CD4-positive, alpha-beta T cell treated with Interleukin-15 for 4 hours (primary cell): ENCODE measurements at places on chromosomes 3 and 15.

- DNase-seq = no peak
Observed at GRCh38 chr15:91072161-91072560, 27.9 kb upstream of the SV2B start.

GRCh38 chr3:18402239-18402799, 22.8 kb downstream of the SATB1 start:
- DNase-seq = no peak

- no peak for DNase-seq
Observed at GRCh38 chr3:46672349-46672695, 21.2 kb downstream of the ALS2CL start.

DNA sequence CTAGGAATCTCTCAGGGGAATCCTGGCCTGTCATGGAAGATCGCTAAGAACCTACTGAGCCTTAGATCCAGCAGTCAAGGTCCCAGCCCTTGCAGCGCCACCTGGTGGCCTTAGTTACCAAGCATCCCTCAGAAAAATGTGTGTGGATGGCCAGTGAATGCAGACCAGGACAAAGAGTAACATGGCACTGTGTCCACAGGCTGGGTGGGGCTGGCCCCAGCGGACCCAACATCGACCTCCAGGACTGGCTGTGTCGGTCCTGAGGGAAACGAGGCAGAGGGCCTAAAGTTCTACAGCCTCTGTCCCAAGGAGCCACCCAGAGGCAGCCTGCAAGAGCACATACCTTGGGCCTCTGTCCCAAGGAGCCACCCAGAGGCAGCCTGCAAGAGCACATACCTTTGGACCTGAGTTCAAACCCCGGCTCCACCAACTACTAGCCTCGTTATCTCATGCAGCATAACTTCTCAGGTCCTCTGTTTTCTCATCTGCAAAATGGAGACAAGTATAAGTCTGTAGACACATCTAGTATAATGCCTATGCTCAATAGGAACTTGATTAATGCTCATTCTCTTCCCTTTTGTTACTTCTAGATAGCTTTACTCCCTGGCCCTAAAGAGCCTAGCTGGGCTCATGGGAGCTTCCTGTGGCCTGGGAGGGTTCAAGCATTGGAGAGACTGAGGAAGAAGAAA, 57.5 kb upstream of the HERC1 start:
- peak; percentile 72 for DNase-seq

DNA sequence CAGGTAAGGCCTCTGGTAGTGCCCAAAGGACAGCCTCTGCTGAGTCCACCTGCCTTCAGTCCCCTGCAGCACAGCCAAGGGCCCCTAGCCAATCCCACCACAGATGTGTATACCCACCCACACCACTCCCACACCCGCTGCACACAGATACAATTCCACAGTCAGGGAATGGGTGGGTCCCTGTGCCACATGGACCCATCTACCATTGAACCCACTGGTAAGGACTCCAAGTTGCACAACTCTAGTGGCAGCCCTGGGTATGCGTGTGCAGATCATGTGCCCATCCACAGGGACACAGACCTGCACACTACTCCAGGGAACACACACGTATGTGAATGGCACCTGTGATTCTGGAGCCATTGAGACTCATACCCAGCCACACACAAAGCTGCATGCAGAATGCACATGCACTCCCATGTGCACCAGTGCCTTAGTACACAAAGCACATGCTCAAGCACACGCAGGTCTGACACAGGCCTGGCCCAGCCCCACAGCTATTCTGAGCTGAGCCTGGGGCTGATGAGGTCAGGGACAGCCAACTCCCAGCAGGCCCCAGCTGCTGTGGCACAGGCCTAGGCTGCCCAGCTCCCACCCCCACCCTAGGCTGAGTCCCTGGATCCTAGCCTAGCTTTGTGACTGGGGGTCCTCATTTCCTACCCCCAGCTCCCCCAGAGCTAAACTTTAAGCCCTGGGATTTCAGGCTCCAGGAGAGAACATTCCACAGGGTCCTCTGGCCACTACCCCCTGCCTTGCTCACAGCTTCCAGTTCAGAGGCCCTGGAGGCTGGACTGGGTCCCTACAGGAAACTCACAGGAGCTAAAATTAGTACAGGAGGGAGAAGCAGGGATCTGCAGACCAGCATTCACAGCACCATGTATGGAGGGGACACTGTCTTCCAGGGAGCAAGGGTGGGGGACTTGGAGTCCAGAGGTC, 2.7 kb upstream of the ALS2CL start:
- no peak for DNase-seq

DNA sequence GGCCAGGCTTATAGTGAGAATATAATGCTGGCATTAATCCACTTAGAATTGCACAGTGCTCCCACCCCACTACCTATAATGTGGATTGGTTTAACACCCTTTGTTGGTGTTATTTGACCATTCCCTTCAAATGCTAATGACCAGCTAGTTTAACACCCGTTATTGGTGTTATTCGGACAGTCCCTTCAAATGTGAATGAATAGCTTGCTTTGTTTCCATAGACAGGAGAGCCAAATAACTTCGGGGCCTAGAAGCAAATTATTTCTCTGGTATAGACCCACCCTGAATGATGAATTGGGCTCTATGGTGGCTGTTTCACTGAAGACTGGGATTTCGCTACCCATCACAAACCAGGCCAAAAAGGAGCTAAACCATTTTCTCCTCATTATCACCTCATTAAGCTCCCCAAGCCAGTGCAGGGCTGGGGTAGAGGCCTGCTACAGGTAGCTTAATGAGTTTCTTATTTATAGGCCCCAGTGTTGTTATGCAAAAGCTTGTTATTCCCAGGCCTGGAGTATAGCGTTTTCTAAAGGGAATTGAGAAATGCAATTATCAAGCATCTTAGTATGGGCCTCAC, 494.1 kb upstream of the DPH6 start:
- no peak for DNase-seq

- peak; percentile 50 for DNase-seq
Observed at GRCh38 chr15:43187544-43188155, 2.4 kb downstream of the CCNDBP1 start.

DNA sequence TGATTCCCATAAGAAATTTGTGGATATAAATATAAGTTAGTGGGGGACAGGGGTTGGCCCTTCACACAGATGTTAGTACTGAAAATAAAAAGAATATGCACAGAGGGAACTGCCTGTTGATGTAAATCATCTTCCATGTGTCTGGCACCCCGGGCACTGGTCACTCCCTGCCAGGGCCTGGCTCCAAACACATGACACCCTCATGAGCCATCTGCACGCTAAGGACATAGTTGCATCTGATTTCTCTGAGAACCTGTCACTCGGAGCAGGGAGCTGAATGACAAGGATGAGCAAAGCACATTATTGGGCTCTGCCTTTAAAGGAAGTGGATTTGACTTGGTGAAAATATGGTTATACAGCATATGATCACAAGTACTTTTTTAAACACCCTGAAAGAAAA, 66.2 kb upstream of the TSC22D2 start:
- DNase-seq = no peak

DNA sequence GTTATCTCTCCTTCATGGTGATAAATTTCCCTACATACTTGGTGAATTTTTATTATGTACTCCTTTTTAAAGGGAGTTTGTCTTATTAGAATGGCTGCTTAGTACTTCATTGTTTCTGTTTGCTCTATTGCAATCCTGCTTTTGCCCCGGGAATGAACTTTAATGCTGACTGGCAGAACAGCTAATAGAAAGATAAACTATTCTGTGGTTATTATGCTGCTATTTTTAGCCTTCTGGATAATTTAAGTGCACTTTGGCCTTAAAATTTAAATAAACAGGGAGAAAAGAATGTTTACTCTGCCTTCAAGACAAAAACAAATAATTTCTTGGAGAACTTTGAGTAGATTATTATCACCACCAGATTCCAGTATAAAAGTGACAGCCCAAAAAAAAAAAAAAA, 413.8 kb upstream of the CCDC54 start:
- DNase-seq = no peak

GRCh38 chr3:20861454-20861853, 675.4 kb upstream of the SGO1 start:
- no peak for DNase-seq

DNA sequence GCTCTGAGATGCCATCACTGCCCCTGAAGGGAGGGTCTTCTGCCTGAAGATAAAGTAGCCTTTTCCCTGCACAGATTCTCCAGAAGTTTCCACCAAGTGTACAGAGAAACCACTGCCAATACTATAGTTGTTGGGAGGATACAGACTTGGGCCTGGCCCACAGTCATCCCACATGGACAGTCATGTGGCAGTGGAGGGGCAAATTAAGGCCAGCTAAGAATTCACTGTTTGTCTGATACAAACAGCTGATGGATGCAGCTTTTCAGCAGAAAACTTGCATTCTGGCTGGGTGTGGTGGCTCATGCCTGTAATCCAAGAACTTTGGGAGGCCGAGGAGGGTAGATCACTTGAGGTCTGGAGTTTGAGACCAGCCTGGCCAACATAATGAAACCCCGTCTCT, 22.1 kb downstream of the HOMER2 start:
- DNase-seq = no peak

DNA sequence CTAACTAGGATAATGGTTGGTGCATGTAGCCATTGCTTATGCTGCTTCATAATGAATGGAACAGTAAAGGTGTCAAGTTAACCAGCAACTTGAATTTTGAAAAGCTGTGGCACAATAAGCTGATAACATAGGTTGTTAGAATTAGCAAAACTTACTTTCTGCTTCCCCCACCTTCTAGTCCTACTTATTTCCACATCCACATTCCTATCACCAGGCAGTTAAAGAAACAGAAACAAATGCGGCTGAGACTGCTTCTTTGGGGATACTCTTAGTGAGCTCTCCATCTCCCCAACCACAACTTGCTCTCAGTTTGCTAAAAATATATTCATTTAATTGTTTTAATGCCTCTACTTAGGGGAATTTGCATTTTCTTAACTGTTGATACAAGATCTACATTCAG, 215.1 kb downstream of the TIGIT start:
- no peak for DNase-seq

GRCh38 chr3:73352841-73353645, 271.7 kb downstream of the PDZRN3 start:
- no peak for DNase-seq

GRCh38 chr15:23035964-23036566, 3.3 kb downstream of the TUBGCP5 start:
- peak; percentile 59 for DNase-seq

- DNase-seq = no peak
Observed at GRCh38 chr3:112770032-112770626, 76.5 kb downstream of the CD200R1L start.

DNA sequence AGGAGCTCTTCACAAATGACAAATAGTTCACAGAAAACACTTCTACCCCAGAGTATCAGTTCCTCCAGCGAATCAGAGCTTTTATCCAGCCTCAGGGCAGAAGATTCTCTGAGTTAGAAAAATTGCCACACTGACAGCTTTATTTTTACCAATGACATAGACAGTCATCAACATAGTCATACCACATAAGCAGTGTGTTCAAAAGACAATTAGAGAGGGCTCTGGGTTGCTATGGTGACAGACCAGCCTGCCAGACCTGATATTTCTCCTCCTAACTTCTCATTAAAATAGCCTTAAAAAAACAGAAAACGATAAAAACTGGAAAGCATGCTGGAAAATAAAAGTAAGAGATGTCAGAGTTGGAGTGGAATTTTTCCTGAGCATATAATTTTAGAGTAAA, 45.9 kb upstream of the COL6A5 start:
- DNase-seq = no peak

- DNase-seq = no peak
Observed at GRCh38 chr3:171072432-171072831, 45.9 kb upstream of the SLC2A2 start.

DNA sequence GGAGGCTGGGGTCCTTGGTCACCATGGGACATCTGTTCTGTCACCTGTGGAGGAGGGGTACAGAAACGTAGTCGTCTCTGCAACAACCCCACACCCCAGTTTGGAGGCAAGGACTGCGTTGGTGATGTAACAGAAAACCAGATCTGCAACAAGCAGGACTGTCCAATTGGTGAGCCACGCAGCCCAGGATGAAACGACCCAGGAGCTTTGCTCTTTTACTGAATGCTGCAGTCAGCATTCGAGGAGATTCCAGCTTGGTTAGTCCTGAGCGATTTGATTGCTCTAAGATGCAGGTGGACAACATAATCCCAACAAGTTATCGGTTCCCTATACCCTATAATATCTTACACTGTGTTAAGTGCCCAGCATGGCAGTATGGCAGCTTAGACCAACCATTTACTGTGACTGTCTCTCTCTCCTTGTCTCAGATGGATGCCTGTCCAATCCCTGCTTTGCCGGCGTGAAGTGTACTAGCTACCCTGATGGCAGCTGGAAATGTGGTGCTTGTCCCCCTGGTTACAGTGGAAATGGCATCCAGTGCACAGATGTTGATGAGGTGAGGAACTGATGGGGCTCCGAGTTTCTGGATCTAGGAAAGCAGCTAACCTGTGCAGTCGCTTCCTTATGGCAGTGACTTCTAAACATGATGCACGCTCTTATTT, 7.8 kb downstream of the THBS1 start:
- no peak for DNase-seq

GRCh38 chr3:138649134-138649533, 40.6 kb downstream of the FAIM start:
- no peak for DNase-seq

- no peak for DNase-seq
Observed at GRCh38 chr3:50554553-50554952, 13.0 kb downstream of the C3orf18 start.

GRCh38 chr3:46926871-46927717, 49.5 kb downstream of the CCDC12 start:
- peak; percentile 19 for DNase-seq

DNA sequence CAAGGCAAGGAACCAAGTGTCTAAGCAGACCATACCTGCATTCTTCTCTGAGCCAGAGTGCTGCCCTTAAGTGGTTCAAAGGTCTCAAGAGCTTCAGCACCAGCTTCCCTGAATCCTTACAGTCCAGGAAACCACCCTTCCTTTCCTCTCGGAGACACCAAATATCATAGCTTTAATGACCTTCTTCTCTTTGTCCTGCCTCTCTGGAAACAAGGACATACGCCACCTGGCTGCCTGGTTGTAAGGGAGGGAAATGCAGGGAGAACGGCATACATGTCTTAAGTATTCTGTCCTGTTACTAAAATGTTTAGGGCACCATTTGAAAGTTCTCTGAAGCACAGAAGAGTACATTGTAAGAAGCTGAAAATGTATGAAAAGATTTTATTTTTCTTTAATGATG, 155.6 kb upstream of the ARRDC4 start:
- DNase-seq = no peak

GRCh38 chr3:109644746-109645145, 307.4 kb upstream of the DPPA4 start:
- DNase-seq = no peak

- no peak for DNase-seq
Observed at GRCh38 chr15:56767315-56767714, 34.0 kb upstream of the ZNF280D start.

GRCh38 chr15:66830358-66830757, 128.3 kb downstream of the SMAD6 start:
- DNase-seq = no peak

GRCh38 chr3:141184430-141184829, 47.2 kb upstream of the PXYLP1 start:
- DNase-seq = no peak

GRCh38 chr15:66780172-66780972, 78.3 kb downstream of the SMAD6 start:
- DNase-seq = no peak

- DNase-seq = peak; percentile 47
Observed at GRCh38 chr3:69095636-69096035, 10.9 kb downstream of the ARL6IP5 start.
